ENCODE measurements at places on chromosomes 11 and 22.

GRCh38 chr22:39748877-39749276, 144.7 kb downstream of the ENTHD1 start:
- no peak for DNase-seq

- DNase-seq, result no peak
Measured at GRCh38 chr22:44219101-44219870, 38.6 kb downstream of the PARVG start.

DNA sequence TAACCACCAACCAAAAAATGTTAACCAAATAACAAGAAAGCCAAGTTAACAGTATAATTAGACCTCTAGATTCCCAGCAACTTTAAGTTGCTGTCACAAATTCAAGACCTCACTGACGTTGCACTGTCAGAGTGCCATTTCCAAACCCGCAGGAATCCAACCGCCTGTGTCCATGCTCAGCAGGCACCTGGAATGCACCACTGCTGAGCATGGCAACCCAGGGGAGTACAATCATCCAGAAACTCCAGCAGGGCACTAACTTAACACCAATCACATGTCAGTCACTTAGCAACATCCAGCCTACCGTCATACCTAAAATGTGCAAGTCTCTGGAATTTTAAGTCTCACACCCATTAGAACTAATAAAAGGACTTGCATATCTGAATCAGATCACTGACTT, 48.8 kb downstream of the SMCO4 start:
- no peak for DNase-seq

- DNase-seq, result no peak
Measured at GRCh38 chr11:83819931-83820549, 533.9 kb upstream of the CCDC90B start.

DNA sequence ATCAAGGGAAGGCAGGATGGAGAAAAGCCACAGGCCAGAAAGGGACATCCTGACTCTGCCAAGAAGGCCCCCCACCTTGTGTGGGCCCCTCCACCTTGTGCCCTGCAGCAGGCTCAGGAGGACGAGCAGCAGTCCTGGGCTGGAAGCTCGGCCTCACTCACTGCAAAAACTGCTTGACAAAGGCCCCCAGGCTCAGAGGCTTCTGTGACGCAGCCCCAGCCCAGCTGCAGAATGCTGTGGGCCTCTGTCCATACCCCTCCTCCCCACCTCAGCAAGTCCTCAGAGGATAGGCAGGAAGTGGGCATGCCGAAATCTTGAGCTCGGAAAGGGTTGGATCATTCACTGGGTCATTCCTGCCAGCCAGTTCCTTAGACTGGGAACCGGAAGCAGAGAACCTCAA, 61.9 kb downstream of the NRXN2 start:
- no peak for DNase-seq
